ENCODE measurements at places on chromosomes 2 and 18.

DNA sequence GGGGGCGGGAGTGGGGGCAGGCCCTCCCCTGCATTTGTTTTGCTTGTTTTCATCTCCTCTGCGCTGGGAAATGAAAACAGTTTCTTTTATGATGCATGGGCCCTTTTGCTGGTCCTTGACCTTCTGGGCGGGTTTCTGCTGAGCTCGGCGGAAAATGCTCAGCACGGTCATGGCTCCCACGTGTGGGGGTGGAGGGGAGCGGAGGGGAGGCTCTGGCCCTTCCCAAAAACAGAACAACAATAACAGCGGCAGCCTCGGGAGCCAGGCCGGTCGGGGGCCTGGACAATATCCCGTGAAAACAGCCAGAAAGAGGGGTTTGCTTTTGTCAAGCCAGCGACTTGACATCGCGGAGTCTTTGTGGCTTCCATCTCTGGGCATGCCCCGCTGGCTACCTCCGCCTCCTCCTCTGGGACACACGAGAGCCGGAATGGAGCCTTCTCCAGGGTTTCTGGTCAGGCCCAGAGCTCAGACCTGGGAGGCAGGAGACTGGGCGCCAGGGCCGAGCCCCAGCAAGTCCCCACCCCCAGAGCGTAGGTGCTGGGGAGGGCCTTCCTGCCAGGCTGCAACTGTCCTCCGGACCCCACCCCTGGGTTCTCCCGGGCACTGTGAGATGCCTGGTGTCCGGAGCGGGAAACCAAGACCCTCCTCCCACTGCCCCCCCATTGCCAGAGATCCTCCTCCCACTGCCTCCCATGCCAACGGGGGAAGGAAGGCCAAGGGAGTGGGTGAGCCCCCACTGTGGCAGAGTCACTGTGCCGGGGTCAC, 35.9 kb upstream of the SNED1 start:
- peak; percentile 19 for DNase-seq

DNA sequence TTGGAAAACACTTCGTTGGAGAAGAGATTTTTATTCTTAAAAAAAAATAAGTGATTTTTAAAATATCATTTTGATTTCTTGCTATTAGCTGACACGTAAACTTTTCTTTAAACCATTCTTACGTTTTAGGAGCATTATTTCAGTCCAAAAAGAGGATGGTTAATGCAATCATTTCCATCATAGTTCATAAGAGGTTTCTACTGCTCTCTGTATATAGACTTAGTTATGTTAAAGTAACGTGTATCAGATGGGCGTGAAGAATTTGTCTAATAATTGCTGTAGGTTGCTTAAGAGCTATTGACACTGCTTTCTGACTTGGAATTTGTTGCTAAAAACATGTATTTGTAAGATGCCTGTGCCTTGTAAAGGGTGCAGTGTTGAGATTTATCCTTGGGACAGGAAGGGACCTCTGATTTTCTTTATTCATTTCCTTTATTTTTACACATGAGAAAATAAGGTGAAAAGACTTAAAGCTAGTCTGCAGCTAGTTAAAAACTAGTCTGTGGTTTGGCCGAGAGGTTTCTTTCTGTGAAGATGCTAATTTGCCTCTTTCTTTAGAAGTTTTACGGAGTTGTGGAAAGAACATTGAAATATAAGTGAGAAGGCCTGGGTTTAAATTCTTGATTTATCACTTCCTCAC, 2.9 kb downstream of the ANKRD12 start:
- no peak for DNase-seq

GRCh38 chr2:138787053-138787666, 7.0 kb upstream of the NXPH2 start:
- DNase-seq, result no peak

GRCh38 chr18:26657631-26658581, 109.6 kb upstream of the KCTD1 start:
- no peak for DNase-seq

GRCh38 chr18:36328385-36328858, 30.9 kb downstream of the FHOD3 start:
- no peak for DNase-seq

DNA sequence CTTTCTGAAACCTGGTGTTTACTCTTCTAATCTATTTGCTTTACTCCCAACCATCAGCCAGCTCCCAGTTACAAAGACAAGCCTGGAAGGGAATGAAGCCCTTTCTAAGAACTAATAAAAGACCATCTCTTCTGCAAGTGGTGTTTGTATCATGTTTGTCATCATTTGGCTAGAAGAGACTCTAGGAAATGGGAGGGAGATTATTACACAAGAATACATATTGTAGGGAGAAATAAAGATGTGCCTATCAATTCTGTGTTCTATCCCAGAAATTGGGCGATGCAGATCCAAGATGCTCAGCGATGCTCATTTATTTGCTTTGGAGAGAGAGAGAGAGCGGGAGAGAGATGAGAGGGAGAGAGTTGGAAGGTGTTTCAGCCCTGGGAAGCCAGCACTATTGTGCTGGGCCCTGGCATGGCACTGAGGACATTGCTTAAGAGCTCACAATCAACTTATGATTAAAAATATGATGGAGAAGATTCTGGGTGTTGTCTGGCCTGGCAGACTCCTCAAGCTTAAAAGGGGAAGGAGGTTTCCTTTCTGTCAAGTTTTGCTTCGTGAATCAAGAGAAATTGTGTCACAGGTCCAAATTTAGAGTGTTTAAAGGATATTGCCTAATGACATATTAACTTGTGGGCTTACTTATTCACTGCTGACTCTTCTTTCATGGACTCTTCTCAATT, 41.8 kb upstream of the AFF3 start:
- DNase-seq, result no peak

DNA sequence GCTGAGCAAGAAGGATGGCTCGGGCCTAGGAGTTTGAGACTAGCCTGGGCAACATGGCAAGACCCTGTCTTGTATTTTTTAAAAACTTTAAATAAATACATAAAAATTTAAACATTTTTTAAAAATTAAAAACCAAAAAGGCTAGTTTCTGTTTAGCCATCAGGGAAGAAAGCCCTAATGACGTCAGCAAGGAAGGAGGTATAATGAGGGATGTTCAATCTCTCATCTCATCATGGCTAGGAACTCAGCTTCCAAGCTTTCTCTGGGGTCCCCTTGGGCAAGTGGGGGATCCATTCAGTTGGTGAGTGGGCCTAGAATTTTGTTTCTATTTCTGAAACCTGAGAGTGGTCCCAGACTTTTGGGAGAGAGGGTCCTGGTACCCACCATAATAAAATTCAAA, 35.1 kb upstream of the SLC25A52 start:
- no peak for DNase-seq

DNA sequence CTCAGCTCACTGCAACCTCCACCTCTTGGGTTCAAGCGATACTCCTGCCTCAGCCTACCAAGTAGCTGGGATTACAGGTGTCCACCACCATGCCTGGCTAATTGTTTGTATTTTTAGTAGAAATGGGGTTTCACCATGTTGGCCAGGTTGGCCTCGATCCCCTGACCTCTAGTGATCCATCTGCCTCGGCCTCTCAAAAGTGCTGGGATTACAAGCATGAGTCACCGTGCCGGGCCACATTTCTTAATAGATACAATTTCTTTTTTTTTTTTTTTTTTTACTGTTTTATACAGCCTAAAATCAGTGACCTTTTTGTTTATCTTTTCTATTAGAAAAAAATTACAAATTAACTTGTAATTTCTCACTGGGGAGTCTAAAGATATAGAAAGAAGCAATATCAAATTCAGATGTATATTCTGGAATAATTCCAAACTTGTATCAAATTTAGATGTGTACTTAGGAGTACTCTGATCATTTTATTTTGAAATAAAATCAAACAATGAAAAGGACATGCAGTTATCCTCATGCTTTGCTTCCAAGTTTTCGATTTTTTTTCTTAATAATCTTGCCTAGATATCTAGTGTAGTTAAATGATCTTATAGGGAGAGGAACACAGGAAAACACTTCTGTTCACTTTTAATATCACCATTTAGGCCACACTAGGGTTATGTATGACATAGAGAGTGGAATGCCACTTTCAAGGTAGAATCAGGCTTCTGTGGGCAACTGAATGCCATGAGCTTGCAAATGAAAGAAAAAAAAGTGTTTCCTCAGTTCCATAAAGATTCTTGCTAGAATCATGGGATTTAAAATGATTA, 1089.3 kb downstream of the SUCLG1 start:
- DNase-seq, result no peak

DNA sequence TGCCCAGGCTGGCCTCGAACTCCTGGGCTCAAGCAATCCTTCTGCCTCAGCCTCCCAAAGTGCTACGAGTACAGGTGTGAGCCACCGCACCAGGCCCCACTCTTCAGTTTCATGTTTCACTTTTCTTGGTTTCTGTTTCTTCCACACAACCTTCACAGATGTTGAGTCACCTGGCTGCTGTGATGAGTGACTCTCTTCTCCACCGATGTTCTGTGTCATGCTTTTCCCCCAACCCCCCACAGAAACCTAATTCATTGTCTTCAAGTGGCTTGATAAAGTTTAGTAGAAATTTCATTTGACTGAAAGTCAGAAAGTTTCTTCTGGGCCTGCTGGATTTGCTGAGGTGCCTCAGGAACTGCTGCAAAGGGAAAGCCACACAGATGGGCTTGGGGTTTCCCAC, 78.5 kb downstream of the SPHKAP start:
- DNase-seq, result no peak

GRCh38 chr18:65721619-65722018, 29.2 kb upstream of the CDH7 start:
- no peak for DNase-seq

DNA sequence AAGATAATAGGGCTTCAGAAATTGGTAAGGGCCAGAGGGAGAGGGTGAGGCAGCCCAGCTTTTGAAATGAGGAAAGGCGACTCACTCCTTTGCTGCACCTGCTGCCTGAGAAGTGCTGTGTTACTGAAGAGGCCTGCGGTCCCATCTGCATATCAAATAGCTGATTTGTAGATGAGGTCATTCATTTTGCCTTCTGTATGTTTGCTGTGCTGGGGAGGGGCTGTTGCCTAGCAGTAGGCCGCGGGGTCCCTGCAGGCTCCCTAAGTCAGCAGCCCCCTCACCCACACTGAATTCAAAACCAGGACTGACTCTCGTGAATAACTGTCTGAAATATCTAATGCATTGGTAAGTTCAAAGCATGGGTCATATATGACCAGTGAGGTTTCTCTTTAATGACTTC, 377.2 kb downstream of the SOX11 start:
- no peak for DNase-seq

DNA sequence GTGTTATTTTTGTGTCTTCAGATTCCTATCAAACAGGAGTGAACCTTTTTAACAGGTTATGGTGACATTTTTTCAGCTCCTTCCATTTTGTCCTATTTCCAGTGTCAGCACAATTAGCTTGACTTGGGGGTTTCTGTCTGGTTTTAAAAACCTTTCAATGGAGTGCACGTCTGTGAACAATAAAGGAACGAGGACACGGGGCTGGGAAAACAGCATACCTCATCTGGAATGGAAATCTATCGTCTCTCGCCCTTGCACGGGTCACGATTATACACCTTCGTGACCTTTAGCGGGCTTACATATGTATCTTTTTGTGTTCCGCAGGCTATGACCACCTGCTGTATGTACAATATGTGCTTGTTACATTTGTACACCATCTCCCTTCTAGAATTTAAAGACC, 2.3 kb upstream of the ZNF532 start:
- DNase-seq, result no peak

DNA sequence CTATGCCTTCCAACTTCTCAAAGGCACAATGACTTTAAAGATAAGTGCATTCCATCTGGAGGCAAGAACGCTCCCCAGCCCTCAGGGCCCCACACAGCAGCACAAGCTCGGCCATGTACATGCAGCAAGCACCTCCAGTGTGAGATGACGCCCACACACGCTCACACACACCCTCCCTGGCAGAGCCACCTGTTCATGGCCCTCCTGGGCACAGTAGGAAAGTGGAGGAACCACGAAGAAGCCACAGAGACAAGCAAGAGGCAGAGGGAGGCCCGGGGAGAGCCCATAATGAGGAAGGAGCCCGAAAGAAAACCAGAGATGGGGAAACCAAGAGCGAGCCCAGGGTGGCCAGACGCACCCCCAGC, 21.7 kb downstream of the BIN1 start:
- DNase-seq, result no peak

DNA sequence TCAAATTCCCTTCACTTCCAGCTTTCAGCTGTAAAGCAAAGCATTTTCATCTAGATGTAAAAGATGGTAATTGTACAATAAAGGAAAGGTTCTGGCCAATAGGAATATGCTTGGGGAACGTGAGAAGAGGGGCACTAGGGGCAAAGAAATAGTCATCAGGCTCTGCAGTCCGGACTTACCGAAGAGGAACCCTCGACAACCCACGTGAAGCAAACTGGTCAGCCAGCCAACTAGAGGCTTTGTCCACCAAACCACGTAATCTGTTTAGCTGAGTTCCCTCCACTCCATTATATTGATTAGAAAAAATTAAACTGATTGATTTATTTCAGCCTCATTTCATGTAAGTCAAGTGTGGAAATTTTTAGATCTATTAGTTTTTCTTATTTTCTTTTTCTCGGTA, 300.4 kb upstream of the FANCL start:
- no peak for DNase-seq

DNA sequence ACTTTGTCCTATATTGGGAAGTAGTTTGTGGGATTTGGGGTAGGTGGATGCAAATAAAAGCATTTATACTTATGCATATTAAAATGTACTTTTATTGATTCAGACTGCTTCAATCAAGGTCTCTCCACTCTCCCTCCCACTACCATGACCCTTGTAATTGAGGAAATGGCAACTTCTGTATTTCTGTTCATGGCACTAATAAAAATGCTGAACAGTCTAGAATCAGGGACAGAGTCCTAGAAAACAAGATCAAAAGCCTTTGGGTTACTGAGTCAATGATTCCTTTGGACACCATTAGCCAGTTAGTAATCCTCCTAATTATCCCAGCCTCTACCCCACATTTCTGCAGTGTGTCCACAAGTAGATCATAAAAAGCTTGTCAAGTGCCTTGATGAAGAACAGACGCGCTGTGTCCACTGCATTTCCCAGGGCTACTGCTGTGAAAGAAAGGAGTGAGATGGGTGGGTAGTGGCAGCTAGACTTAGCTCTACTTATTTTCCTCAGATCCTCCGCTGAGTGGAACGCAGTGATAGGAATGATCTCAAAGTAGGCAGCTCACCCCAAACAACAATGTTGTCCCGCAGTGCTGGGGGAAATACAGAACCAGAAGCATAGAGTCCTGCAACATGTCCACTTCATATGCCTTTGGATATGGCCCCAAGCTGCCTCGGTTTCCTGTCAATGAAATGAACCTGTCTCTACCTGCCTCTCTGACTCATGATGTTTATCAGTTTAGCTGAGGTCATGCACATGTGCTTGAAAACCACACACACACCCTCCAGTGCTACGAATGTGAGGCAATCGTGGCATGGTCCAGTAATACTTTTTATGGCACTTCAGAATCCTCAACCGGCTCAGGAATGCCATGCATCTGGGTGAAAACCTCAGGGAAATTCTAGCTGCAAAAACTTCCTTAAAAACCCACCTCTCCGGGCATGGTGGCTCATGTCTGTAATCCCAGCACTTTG, 115.5 kb downstream of the COL6A3 start:
- no peak for DNase-seq

GRCh38 chr2:194550702-194551101, 1106.3 kb upstream of the SLC39A10 start:
- no peak for DNase-seq

All from 8988T (cell line).